NCI-H2171 (cell line): ENCODE measurements at places on chromosomes 7 and 10.

DNA sequence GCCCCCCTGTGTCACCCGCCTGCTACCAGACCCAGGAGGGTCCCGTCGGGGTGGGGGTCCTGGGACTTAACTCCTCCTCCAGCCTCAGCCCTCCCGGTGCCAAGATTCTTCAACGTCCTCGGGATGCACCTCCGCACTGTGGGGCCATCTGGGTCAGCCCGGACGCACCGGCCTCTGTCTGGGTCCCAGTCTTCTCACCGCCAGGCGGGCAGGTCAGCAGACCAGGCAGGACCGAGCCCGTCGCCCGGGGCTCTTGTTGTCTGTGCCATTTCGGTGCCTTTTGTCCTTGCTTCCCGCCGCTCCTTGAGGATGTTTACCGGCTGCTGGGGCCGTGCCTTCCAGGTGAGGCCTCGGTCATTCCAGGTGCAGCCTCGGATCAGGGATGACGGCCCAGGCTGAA is 32.1 kb upstream of the PSMG3 start:
- no peak for DNase-seq

DNA sequence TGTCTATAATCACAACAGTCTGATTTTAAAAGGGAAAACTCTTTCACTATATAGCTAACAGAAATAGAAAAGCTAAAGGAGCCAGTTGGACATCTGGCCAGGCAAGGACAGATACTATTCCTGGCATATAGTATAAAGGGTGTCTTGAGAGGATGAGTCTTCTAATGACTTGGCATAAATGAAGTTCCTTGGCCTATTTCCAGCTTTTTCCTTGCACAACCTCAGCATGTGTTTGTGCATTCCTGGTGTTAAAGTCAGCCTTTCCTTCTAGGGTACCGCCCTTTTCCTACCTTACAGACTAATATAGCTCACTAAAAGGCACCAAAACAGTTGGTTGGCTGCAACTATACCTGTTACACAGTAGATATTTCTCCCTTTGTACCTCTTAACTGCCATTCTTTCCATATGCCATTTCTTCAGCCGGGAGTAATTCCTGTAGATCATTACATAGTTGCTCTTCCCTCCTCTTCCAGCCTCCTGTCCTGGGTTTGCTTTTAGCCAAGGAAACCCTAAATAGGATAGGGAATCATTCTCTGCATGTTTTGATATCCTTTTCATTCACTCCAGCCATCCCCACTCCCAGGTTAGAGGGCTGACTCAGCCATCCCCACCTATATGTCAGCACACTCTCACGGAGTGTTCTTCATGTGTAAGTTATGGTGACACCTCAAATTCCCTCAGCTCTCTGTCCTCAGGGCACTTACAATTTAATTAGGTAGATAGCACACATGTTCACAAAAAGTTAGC is 102.1 kb upstream of the MDFIC start:
- DNase-seq, result no peak

GRCh38 chr7:106064771-106065574 is 47.1 kb downstream of the SYPL1 start:
- DNase-seq, result peak; percentile 34

- DNase-seq, result no peak
Measured at GRCh38 chr7:140863867-140864266, 60.9 kb downstream of the BRAF start.

GRCh38 chr10:125190414-125190813 is 30.1 kb upstream of the CTBP2 start:
- no peak for DNase-seq

DNA sequence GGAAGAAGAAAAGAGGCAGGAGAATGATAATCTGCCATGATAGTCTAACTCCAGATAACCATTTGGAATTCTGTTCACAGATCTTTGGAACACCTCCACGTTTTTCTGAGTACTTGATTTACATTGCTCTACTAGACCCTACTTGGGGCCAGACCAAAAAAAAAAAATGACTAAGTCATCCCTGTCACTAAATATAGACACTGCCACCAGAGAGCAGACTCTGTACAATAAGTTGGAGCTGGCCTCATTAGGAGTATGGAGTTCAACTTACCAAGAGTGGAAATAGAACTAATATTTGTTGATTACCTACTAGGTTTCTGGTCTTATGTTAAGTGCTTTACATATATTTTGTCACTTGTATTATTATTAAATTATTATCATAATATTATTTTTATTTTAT is 80.9 kb upstream of the ZNF800 start:
- DNase-seq, result no peak

- no peak for DNase-seq
Measured at GRCh38 chr7:44311561-44312495, 13.6 kb downstream of the CAMK2B start.

GRCh38 chr7:133513608-133514007 is 260.7 kb downstream of the EXOC4 start:
- no peak for DNase-seq

DNA sequence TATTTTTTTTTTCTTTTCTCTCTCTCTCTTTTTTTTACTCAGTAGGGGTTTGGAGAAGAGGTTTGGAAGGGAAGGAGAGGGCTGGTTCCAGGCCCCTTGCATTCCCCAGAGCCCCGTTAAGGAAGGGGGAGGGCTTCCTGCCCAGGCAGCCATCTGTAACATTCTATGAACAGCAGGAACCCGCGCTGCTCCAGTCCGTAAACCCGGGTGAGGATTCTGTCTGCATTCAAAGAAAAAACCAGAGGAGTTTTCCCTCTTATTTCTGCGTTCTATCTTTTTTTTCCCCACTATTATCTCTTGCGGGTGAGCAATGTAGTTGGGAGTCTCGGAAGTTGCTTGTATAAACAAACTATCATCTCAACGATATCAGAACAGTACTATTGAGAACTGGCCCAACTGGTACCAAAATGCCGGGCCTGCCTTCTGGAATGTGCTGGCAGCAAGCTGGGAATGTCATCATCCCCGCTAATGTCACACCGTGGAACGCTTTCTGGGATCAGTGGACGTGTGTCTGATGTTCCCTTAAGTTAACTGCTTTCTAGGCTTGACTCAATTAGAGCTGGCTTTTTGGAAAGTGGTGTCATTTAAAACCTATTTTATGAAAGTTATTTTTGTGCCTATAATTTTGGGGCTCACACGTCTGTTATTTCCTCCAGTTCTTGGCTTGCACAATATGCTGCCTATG is 153.1 kb upstream of the MEOX2 start:
- peak; percentile 91 for DNase-seq

DNA sequence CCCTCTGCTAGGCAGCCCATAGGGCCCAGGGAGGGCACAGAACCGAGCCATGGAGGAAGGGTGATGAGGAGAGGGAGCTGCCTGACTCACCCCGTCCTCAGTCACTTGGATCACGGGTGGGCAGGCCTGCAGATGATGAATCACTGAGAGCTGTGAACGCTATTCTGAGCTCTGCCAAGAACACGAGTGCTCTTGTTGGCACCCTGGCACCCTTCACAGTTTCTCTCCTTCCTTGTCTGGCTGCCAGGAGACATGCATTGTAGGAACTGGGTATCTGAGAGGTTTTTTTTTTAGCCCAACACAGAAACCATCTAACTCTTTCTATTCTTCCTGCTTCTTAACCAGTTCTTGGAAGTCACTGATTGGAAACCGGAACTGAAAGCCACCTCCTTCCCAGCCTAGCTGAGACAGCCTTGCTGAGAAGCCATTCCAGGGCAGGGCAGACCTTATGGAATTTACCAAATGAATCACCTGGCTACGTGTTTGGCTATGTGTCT is 82.1 kb downstream of the SLC37A3 start:
- no peak for DNase-seq

- no peak for DNase-seq
Measured at GRCh38 chr10:79984851-79985250, 35.9 kb upstream of the SFTPD start.

- DNase-seq, result no peak
Measured at GRCh38 chr10:104322416-104322782, 15.9 kb downstream of the ITPRIP start.

GRCh38 chr10:80871083-80871482 is 333.4 kb downstream of the SH2D4B start:
- no peak for DNase-seq

DNA sequence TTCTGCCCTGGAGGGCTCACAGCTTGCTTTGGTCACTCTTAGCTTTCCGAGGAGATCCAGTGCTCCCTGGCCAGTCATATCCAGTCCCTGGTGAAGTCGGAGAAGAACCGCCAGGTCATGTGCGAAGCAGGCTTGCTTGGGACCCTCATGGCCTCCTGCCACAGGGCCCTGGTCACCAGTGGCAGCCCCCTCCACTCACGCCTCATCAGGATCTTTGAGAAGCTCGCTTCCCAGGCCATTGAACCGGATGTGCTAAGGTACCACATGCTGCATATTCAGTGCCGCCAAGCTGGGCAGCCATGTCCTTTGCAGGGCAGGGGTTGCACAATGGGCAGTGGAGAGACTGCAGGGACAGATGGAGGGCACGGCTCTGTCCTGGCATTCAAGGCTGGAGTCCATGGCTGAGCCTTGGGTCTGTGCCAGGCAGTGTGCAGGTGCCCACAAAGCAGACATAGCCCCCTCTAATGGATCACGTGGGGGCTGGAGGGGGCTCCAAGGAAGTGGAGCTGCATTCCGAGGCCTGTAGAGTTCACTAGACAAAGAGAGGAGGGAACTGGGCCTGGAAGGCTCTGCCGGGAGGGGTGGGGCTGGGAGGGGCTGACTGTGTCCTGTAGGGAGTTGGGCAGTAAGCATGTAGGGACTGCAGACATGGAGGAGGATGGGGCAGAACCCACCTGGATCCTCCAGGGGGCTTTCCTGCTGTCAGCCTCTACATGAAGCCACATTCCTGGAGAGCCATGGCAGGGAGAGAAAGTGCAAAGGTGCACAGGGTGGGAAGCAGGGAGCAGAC is 89.9 kb downstream of the WDFY4 start:
- DNase-seq, result no peak

GRCh38 chr7:82740246-82740848 is 296.8 kb upstream of the CACNA2D1 start:
- peak; percentile 40 for DNase-seq

DNA sequence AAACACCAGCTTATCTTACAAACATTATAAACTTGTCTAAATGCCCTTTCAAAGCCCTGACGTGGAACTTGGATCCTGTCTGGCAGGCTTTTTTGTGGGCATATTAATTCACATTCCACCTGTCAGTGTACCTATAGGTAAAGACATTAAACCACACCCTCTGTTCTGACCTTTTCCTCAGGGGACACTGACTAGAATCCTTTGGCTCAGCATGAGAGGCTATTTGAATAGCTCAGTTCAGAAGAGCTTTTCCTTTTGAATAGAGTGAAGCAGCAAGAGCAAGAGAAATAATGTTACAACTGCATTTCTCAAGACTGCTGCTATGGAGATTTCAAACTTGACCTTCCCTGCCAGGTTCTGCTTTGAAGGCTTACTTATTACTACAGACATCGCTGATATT is 76.9 kb downstream of the CYP51A1 start:
- no peak for DNase-seq

- no peak for DNase-seq
Measured at GRCh38 chr7:151083824-151084160, 499 bp upstream of the TMUB1 start.

DNA sequence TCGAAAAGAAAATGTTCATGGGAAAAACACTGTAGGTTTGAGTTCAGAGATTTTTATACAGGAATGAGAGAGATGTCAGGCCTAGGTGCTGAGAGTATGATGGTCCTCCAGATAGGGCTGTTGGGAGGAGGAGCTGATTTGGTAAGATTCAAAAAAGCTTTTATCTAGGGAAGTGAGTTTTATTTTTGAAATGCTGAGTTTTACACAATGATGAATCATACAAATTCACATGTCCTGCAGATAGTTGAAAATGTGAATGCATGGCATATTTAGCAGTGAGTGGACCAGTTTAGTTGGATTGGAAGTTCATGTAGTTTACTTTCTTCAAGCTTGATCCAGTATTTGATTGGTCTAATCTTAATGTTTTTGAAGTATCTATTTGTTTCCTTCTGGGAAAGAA is 154.8 kb downstream of the LRRC4 start:
- DNase-seq, result no peak
